Stromal cell of bone marrow (primary cell): ENCODE measurements at places on chromosomes 2 and 18.
A peak's percentile ranks its signal among the peaks of the same experiment; 100 is the strongest.

- DNase-seq = no peak
Measured at GRCh38 chr18:25329783-25330182, 22.2 kb downstream of the ZNF521 start.

DNA sequence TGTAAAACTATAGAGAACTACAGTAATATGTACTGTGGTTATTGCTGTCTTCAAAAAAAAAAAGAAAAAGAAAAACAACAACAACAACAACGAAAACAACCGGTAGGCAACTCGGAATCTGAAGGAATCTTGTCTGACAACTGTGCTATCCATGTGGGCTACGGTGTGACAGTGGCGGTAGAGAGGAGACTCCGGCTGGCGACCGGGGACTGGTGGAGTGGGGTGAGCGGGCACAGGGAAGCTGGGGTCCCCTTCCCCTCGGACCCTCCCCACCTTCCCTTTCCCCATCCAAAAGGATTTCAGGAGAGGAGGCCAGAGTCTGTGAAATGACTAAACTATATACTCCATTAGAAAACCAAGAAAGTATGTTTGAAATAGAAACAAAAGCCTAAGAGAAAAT is 22.9 kb downstream of the IGFBP5 start:
- no peak for DNase-seq

- DNase-seq = no peak
Measured at GRCh38 chr2:71499691-71500090, 46.3 kb downstream of the DYSF start.

DNA sequence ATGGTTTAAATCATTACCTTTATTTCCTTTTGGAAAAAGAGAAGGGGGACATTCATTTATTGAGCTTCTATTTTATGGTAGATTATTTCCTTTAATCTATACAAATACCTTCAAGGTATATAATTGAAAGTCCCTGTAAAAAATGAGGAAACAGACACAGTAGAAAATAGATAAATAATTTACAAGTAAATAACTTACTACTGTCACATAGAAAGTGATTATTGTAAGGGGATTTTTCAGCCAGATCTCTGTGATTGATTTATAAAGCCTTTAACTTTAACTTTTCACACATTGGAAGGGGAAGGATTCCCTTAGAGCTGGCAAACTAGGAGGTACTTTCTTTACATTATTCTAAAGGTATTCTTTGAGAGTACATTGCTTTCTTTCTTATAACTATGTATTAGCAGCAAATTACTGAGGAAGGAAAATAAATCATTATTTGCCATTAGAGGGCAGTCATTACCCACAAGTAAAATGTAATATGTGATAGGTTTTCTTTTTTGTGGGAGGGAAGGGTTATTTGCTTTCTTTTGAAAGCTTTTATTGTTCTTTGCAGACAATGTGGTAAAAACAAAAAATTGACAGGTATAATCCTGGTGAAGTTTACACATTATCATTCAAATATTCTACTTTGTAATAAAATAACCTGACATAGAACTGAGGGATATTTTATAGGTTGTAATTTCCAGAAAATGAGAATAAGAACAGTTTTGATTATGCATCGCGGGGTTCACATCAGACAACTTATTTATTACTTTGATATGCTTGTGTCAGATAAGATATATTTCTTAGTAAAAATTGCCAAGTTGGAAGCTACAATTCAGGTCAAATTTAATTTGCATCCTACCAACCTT is 24.8 kb upstream of the RPE start:
- DNase-seq = peak; percentile 8

DNA sequence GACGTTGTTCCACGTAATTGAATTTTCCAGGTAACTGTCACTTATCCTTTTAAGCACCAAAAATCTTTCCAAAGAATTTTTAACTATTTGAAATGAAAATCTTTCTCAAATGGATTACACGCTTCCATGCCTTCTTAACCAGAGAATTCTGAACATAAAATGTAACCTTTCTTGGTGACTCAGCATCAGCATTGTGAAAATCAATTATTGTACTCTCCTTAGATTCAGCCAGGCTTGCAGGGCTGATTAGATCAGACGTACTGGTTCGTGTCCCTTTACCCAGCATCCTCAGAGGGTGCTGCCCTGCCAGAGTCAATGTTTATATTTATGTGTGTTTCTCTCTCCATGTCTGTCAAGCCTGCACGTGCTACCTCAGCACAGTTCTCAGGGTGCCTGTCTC is 623.9 kb downstream of the CNTNAP5 start:
- DNase-seq = no peak

- no peak for DNase-seq
Measured at GRCh38 chr2:19299032-19299431, 59.4 kb downstream of the OSR1 start.

GRCh38 chr2:59575191-59575590 is 978.3 kb downstream of the BCL11A start:
- no peak for DNase-seq

- no peak for DNase-seq
Measured at GRCh38 chr2:16736633-16737032, 71.0 kb upstream of the CYRIA start.

- peak; percentile 62 for DNase-seq
Measured at GRCh38 chr2:229835596-229836283, 86.1 kb downstream of the TRIP12 start.

DNA sequence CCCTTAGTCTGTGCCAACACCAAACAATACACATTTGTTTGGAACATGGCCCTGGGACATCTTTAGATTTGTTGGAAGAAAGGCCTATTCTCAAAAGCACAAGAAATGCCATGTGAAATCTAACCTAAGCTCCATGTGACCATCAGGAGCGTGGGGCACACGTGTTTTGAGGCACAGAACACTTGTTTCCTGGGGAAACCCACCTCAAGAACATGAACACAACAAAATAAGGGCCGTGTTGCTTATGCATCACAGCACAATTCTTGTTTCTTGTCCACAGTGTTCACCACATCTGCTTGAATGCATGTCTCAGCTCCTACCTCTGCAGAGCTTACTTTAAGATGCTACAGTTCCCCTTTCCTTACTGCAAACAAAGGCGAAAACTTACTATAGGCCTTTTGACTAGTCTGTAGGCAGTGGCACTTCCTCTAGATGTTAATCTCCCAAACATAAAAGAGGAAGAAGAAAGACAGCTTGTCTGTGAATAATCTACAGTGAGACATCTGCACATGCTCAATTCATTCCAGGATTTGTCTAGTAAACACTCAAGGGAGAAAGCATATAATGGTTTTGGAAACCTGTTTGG is 165.0 kb downstream of the ANKRD44 start:
- no peak for DNase-seq

DNA sequence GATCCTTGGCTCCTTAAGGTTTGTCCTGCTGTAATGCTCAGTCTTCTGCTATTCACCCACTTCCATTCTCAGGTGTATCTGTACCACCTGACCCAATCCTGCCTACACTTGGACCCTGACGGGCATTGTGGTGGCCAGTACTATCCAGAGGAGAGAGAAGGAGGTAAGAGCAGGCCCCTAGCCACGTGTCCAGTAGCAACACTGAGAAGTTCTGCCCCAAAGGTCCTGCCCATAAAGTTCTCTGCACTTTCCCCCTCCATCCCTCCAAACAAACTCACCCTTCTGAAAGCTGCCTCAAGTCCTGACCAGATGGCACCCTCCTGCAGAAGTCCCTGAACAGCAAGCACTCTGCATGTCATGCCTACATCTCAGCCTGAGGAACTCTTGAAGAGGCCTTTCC is 18.3 kb downstream of the TTC32 start:
- no peak for DNase-seq

DNA sequence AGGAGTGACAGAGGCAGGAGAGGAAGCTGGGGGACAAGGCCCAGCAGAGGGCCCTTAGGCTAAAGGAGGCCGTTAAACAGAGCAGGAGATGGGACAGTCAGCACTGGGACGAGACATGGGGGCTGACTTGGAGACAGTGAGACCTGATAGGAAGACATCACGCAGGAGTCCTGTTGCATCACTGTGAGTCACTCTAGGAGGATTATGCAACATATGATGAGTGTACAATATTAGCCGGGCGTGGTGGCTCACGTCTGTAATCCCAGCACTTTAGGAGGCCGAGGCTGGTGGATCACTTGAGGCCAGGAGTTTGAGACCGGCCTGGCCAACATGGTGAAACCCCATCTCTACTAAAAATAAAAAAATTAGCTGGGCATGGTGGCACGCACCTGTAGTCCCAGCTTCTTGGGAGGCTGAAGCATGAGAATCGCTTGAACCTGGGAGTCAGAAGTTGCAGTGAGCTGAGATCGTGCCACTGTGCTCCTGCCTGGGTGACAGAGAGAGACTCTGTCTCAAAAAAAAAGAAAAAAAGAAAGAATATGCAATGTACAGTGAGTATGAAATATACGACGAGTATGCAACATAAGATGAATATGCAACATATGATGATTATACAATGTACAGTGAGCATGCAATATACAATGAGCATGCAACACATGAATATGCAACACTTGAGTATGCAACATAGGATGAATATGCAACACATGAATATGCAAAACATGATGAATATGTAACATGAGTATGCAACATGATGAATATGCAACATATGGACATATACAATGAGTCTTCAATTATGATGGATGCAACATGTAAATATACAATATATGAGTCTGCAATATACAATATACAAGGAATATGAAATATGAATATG is 83.3 kb upstream of the ID2 start:
- peak; percentile 83 for DNase-seq

GRCh38 chr2:164760179-164760578 is 81.4 kb downstream of the COBLL1 start:
- DNase-seq = no peak

GRCh38 chr2:190819840-190820301 is 60.8 kb upstream of the GLS start:
- peak; percentile 51 for DNase-seq

- DNase-seq = no peak
Measured at GRCh38 chr2:133477616-133477990, 90.7 kb downstream of the NCKAP5 start.

- DNase-seq = no peak
Measured at GRCh38 chr2:241616168-241617125, 20.5 kb downstream of the THAP4 start.

- no peak for DNase-seq
Measured at GRCh38 chr18:68033466-68033865, 516.9 kb upstream of the DSEL start.

DNA sequence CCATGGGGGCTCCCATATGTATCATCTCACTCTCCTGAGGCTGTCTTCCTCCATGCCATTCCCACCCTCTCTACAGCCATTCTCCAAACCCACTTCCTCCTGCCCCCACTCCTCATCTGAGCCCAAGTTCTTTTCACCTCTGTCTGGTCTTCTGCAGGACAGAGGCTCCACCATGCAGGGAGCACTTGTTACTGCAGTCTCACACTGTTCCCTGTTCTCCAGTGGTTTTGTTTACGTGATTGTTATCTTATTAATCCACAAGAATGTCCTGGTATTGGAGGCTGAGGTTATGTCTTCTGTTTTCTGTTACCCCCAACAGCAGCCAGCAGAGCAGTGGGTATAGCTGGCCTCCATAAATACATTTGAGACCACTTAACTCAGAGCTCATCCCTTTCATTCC is 51.4 kb downstream of the PAX8 start:
- DNase-seq = no peak

GRCh38 chr18:78719821-78720220 is 259.8 kb upstream of the SALL3 start:
- no peak for DNase-seq

- DNase-seq = no peak
Measured at GRCh38 chr2:122079844-122080243, 324.4 kb downstream of the TSN start.

DNA sequence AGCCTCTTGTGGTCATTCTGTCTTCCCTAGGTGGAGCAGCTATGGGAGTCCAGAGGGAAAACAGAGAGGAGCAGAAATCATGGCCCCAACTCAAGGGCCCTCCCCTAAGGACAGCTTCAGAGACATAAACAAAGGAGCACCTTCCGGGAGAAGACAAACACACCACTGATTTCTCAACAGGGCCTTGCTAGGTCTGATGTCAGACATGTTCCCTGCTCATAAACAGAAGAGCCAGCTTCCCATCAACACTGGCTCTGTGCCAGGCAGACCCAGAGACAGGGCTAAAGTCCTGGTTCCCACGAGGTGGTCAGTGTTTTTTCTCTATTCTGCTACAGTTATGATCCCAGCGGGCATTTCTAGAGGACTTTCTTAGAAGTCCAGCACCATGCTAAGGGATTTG is 19.3 kb downstream of the CXCR2 start:
- DNase-seq = no peak
